ENCODE measurements at places on chromosomes 12 and 14.

DNA sequence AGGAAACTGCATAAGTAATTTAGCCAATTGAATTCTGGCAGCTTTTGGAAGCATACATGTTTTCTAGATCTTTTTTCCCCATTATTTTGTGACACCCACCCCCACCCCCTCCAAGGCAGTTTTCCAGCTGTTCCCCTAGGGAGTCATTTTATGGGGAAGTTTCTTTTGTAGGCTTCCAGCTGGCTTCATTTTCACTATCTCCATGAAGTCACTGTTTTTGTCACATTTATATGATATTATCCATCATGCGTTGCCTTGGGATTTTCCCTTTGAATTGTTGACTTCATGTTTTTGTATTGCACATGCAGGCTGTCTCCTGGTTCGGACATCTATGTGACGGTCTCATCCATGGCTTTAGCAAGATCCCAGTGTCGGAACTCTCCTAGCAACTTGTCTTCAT is 233.6 kb upstream of the RGS6 start:
- DNase-seq, result no peak

- no peak for DNase-seq
Observed at GRCh38 chr14:100629098-100629497, 41.9 kb upstream of the BEGAIN start.

DNA sequence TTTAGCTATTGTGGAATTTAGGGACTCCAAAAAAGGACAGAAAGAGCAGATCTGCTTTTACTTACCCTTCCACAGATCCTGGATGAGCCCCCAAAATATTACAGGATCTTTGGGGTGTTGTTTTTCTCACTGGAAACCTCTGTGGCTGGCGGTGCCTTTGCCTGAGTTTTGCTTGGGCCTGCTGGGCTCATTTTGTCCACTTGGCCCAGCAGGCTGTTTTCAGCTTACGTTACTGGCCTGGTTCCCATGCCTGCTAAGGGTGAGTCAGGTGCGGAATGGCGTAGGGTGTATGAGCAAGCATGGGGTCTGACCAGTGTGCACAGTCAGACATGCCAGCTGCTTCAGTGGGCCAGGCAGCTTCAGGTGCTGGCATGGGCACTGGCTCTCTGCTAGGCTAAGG is 45.8 kb downstream of the HSD17B6 start:
- no peak for DNase-seq

- DNase-seq, result no peak
Observed at GRCh38 chr14:23089498-23090253, 5.3 kb downstream of the ACIN1 start.

- no peak for DNase-seq
Observed at GRCh38 chr14:60632777-60633176, 16.5 kb downstream of the SIX1 start.

GRCh38 chr14:52352569-52352968 is 38.5 kb downstream of the PTGER2 start:
- no peak for DNase-seq

DNA sequence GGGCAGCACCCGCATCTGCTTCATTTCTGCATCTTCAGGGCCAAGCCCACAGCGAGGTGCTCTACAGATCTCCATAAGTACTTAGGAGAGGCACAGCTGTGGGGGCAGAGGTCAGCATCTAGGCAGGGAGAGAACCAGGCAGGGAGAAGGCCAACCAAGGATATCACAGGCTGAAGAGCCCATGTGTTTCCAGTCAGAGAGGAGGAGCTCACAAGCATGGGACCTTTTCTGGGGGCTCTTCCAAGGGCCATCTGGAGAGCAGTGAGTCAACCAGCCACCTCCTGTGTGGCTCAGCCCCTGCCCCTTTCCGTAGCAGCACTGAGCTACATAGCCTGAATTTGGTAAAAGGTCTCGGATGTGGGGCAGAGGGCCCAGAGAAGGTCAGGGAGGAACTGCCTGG is 78.5 kb downstream of the ARL6IP4 start:
- DNase-seq, result peak; percentile 39

- no peak for DNase-seq
Observed at GRCh38 chr14:30299915-30300314, 259.0 kb upstream of the G2E3 start.

DNA sequence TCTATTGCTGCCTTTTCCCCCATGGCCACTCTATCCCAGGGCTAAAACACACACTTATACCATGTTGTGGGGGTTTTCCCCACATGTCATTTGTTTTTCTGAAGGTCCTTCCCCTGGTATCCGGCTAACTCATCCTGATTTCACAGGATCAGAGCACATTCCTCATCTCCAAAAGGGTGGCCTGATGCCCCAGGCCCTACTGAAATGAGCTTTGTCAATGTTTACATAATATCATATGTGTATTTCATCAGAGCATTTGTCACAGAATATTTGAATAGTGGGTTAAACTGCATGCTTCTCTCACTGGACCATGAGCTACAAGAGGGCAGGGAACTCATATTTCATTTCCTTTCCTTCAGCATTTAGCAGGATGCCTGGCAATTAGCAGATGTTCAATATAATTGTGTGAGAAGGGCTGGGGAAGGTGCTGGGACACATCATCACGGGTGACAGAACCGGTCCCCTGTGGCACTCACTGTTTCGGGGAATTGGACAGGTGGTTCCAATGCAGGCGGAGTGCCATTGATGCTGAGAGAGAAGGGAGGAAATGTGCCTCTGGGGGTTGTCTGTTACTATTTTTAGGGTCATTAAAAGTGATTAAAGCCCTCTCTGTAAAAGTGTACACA is 26.8 kb downstream of the EMP1 start:
- no peak for DNase-seq

DNA sequence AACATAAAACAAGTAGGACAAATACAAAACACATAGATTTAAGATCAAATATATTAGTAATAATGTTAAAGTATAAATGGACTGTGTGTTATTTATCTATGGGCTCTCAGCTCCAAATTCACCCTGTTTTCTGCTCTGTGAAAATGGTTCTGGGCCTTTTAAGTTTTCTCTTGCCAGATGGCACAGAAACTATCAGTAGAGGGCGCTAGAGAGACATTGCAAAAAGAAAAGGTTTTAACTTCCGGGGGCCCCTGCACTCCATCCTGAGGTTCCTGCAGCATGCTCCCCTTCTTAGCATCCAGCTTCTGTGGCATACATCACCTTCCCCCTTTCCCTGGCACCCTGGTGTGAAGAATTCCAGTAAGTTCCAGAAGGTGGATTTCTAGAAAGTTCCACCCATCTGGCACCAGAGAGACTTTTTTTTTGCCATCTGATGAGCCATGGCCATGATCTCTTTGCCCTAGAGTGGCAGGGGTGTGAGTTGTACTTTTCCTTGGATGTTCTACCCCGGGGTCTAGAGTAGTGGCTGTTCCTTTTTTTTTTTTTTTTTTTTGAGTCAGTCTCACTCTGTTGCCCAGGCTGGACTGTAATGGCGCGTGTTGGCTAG is 29.3 kb downstream of the ZCRB1 start:
- no peak for DNase-seq

- no peak for DNase-seq
Observed at GRCh38 chr12:116026346-116026745, 251.1 kb downstream of the MED13L start.

GRCh38 chr12:62760779-62761178 is 174.2 kb downstream of the PPM1H start:
- no peak for DNase-seq

- DNase-seq, result no peak
Observed at GRCh38 chr12:5945071-5946008, at the start of gene ANO2. TSS of gene ANO2 (minus strand) at chr12:5945259. CDS start at chr12:5945217, 42 bp downstream.

DNA sequence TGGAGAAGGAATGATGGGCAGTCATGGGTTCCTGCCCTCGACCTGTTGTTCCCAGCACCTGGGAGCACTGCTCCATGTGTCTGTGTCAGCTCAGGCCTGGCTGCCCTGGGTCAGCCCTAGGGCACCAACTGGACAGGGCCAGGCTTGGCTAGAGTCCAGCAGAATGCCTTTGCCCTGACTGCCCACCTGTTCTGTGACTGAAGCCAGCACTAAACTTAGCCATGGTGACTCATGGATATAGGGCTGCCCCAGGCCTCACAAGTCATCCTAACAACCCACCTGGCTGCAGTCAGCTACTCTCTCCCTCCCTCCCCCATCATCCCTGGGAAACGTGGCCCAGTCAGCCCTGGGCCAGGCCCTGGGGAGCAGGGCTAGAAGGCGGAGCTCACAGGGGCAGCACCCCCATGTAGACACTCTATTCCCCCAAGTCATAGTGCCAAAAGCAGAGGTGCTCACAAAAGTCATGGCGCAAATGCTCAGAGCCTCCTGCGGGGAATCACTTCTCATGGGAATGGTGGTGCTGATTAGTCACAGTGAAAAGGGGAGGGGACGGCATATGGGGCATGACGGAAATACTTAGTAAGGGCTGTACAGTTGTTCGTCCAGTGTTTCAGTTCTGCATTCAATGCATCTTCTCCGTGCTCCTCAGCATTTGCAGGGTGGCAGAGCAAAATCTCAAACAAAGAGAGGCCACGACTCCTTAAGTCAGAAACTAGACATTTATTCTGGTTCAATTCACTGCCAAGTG is 52.0 kb upstream of the NTF3 start:
- DNase-seq, result no peak

GRCh38 chr12:113486722-113487121 is 15.1 kb upstream of the LHX5 start:
- DNase-seq, result no peak

Data from heart left ventricle (tissue), 16 donors.